ENCODE measurements at places on chromosomes 4 and X.

DNA sequence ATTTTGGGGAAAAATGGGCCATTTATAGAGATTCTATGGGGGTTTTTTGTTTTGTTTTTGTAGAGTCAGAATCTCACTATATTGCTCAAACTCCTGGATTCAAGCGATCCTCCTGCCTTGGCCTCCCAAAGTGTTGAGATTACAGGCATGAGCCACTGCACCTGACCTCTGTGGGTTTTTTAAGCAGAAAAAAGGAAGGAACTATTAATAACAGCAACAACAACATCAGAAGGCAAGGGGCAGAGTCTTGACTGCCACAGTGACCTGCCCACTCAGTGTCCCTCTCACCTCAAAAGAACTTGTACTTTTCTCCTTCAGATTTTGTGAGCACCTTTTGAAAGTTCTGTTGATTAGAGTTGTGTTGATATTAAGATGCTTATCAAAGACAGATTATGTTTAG lies 48.1 kb downstream of the FNIP2 start:
- DNase-seq, result no peak

- DNase-seq, result no peak
Observed at GRCh38 chr4:112451831-112452230, 64.1 kb downstream of the NEUROG2 start.

- DNase-seq, result no peak
Observed at GRCh38 chr4:151000747-151001429, 14.2 kb downstream of the LRBA start.

- DNase-seq, result no peak
Observed at GRCh38 chr4:85147481-85148076, 181.1 kb upstream of the WDFY3 start.

DNA sequence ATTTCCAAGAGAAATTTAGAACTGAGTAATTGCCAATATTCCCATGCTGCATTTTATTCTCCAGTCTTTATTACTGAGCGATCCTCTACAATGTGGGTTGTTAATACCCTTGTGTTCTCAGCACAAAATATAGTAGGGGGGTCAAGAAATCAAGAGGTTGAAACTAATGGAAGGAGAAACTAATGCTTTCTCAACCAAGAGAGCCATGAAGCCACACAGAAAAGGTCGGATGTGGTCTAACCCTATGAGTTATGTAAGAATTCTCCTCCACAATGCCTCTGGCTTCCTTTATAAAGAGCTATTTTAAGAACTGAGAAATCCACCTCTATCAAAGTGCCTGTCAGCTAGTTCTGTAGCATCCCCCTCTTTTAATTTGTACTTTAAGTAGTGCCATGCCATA lies 268.5 kb downstream of the CHIC1 start:
- no peak for DNase-seq

DNA sequence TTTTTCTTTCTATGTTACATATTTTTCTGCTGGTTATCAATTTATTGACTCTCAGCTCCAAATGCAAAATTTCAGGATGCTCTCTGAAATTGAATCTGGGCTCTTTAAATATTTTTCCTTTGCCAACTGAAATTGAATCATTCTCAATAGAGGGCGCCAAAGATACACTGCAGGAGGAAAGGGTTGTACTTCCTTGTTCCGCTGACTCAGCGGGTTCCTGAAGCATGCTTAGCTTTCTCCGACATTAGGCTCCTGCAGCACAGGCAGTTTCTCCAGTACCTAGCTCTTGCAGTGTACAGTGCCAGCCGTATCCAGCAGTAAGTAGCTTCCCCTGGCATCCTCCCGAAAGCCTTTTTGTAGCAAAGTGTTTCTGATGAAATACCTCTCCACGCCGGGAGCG lies 28.8 kb upstream of the CFAP47 start:
- no peak for DNase-seq

Data from stimulated activated CD8-positive, alpha-beta memory T cell treated with anti-CD3 and anti-CD28 coated beads, Interleukin-2, amount 100 ng/mL, for 1 hour (primary cell).